ENCODE measurements at places on chromosomes 7 and 10.

DNA sequence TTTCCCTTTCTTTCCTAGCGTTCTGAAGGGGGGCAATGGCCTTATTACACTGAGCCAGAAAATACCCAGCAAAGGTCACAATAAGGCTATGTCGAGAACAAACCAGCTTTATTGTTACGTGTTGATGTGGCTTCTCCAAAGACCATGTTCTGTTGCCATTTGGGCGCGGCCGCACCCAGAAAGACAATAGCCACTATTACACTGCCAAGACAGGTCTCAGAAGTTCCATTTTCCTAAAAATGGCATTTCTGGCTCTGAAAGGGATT lies 77.8 kb downstream of the PROSER2 start:
- DNase-seq, result no peak

- DNase-seq, result no peak
Observed at GRCh38 chr10:24357344-24358004, 148.5 kb downstream of the KIAA1217 start.

DNA sequence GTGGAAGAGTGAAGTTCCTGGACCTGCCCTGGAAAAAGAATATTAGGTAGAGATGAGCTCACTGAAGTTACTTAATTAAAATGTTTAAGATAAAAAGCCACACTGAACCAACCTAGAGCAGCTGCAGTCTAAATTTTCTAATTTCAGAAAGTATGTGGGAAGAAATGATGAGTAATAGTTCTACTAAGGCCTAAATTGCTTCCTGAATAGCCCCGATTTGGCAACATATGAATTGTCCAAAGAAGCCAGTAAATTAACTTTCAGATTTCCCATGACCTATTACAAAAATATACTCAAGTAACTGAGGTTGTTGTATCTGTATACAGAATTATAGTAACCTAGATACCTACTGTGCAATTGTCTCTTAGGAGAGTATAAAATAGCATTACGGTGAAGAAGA lies 312.6 kb downstream of the IPMK start:
- no peak for DNase-seq

GRCh38 chr10:80449520-80449919 lies 4.6 kb upstream of the TSPAN14 start:
- DNase-seq, result no peak

GRCh38 chr7:4613846-4614548 lies 68.1 kb upstream of the FOXK1 start:
- no peak for DNase-seq

DNA sequence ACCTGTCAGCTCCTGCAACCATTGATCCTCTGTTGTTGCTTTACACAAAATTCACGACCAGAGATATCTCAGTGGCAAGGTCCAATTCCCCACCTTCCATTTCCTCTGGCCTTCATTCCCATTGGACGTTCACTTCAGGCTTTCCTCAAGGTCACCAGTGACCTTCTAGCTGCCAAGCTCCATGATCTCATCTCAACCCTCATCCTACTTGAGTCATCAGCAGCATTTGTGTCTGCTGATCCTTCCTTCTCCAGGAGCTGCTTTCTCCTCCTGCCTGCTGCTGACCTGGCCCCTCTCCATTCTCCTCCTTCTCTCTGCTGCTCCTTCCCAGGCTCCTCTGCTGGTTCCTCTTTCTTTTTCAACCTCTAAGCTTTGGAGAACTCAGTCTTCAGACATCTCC lies 66.2 kb upstream of the C10orf90 start:
- DNase-seq, result no peak

GRCh38 chr10:69466158-69466490 lies 14.9 kb downstream of the TSPAN15 start:
- no peak for DNase-seq

- no peak for DNase-seq
Observed at GRCh38 chr7:88224601-88225275, 4.9 kb upstream of the SRI start.

DNA sequence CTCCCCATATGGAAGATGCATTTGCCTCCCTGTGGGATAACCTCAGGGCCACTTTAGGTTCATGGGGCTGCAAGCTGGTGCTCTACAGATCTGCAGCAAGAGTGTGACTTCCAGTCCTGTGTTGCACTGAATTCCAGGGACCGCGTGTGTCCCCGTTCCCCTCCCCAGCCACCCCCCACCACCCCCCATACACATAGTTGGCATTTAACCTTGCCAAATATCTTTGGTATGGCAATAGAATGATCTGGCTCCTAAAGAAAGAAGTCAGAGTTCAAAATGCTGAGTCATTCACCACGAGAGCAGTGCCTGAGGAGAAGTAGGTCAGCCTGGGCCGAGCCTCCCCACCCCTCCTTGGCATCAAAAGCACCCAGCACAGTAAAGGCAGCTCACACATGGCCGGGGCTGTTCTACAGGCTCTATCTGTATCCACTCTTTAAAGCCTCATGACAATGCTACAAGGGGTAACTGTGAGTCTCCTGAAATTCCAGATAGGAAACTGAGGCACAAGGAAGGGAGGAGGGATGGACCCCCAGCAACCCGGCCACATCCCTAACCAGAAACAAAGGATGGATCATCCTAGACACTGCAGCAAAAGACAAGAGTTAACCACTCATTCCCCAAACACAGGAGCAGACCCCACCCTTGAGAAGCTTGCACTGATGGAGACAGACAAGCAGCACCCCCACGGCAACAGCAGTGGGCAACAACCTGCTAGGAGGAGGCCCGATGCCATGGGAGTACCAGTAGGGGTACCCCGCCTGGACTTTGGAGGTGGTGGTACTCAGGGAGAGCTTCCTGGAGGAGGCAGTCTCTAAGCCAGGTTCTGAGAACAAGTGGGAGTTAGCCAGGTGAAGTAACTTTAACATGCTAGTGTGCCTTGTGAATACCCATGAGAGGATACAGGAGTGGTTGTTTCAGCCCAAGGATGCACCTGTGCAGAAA lies 70.3 kb upstream of the NANOS1 start:
- DNase-seq, result no peak

- DNase-seq, result no peak
Observed at GRCh38 chr7:43750016-43750887, 8.2 kb upstream of the BLVRA start.

GRCh38 chr7:36283181-36283580 lies 106.5 kb upstream of the ANLN start:
- DNase-seq, result no peak

- DNase-seq, result no peak
Observed at GRCh38 chr10:96858038-96858705, 26.1 kb downstream of the LCOR start.

DNA sequence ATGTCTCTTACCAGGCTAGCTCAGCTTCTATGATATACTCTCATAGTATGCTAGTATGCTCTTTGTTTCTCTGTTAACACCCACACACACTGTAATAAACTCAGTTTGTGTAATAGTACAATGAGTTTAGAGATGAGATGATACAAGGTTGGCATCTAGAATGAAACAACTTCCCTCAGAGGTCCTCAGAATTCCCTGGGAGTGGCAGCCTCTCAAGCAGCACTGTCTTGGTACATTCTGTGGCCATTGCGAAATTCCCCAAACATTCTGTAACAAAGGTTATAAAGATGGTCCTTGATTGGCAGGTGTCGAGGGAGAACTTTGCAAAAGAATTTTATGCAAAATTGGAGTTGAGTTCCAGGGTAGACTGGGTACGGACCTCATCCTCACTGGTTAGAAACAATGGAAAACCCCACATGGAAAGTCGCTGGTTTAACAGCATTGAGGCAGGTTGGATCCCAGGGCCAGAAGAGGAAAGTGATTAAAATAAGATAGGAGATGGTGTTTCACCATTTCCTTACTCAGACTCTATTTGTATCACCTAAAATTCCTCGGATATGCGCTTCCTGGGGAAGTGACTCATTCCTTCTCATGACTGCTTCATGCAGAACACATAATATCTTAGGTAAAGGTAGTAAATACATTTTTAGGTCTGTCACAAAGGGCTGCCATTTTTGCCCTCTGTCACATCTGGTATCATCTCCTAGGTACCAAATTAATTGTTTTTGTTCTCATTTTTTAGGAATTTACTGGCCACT lies 657.8 kb downstream of the SORCS1 start:
- no peak for DNase-seq

- DNase-seq, result no peak
Observed at GRCh38 chr10:3803927-3804741, 19.1 kb upstream of the KLF6 start.

GRCh38 chr7:79778786-79779770 lies 325.6 kb upstream of the MAGI2 start:
- DNase-seq, result no peak

- DNase-seq, result peak; percentile 33
Observed at GRCh38 chr10:70578371-70578947, 24.1 kb downstream of the PRF1 start.

DNA sequence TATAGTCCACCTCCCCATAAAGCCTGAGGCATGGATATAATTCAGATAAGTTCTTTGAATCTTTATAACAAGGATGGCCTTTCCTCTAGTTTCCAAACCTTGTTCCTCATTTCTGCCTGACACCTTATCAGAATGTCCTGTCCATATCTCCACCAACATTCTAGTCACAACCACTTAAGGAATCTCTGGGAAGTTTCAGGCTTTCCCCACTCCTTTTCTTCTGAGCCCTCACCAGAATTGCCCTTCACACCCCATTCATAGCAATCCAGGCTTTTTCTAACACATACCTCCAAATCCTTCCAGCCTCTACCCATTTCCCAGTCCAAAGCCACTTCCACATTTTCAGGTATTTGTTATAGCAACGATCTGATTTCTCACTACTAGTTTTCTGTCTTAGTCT lies 18.0 kb upstream of the DIP2C start:
- no peak for DNase-seq

GRCh38 chr10:15211464-15211979 lies 43.0 kb upstream of the NMT2 start:
- DNase-seq, result no peak

- no peak for DNase-seq
Observed at GRCh38 chr7:111085356-111085755, 5.6 kb upstream of the LRRN3 start.

DNA sequence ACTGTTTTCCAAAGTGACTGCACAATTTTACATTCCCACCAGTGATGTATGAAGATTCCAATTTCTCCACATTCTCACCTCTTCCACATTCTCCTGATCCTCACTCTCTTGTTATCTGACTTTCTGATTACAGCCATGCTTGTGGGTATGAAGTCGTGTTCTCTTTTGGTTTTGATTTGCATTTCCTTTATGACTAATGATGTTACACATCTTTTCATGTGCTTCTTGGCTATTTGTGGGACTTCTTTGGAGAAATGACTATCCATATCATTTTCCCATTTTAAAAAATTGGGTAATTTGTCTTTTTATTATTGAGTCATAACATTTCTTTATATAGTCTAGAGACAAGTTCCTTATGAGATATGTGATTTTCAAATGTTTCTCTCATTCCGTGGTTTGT lies 10.5 kb upstream of the GIMAP8 start:
- DNase-seq, result no peak

GRCh38 chr7:101241443-101242349 lies 3.2 kb downstream of the FIS1 start:
- DNase-seq, result no peak

DNA sequence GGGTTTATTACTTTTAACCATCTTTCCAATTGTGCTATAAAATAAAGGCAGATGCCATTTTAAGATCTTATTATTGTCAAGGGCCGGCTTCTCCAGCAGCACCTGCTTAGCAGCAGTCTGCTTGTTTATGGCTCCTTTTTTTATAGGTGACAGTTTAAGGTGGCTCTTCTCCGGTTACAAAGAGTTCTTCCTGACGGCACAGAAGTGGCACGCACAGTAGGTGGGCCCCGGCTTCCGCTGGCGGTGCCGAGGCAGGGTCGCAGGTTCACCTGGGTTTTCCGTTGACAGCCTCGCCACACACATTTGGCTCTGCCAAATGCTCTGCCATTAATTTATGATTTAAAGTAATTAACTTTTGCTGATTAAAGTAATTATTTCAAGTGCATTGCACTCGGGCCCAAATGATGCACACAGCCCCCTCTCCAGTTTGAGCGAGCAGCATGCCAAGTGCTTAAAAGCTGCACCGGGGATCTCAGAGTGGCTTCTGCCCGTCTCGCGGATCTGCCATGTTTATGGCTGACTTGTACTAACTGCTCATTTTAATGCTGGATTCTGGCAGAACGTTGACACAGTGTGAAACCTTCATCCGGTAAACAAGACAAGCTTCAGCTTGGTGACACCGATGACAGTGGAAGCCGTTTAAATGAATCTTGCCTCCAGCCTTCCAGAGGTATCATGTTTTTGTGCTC lies 355.1 kb upstream of the MKI67 start:
- no peak for DNase-seq

- no peak for DNase-seq
Observed at GRCh38 chr7:100568896-100569844, 4.5 kb downstream of the SAP25 start.

DNA sequence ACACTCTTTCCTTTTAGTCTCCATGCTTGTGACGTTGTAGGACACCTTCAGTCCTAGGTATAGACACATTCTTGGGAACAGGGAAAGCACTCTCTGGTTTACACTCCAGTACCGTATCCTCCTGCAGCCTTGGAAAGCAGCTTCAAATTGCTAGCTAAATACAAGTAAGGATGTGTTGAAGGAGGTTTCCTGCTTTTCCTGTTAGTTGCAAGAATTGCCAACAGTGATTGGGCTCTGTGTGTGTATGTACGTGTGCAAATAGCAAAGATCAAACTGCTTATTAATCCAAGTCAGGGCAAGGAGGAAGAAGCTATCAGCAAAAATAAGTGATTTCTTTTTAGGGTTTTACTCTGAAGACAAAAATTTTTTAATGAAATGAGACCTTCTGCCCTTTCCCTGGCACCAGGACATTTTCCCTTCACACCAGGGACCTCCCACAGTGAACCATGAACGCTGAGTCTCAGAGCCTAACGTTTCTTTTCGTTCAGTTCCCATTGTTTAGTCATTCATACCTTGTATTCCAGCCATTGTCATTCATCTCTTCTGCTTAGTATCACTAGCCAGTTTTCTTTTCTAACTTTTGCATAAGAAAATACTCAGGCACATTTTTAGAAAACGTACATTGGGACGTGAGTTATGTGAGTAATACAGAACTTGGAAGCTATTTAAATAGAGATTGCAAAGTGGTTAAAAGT lies 36.9 kb upstream of the AUTS2 start:
- no peak for DNase-seq

- no peak for DNase-seq
Observed at GRCh38 chr7:76069238-76069638, 21.3 kb downstream of the MDH2 start.

DNA sequence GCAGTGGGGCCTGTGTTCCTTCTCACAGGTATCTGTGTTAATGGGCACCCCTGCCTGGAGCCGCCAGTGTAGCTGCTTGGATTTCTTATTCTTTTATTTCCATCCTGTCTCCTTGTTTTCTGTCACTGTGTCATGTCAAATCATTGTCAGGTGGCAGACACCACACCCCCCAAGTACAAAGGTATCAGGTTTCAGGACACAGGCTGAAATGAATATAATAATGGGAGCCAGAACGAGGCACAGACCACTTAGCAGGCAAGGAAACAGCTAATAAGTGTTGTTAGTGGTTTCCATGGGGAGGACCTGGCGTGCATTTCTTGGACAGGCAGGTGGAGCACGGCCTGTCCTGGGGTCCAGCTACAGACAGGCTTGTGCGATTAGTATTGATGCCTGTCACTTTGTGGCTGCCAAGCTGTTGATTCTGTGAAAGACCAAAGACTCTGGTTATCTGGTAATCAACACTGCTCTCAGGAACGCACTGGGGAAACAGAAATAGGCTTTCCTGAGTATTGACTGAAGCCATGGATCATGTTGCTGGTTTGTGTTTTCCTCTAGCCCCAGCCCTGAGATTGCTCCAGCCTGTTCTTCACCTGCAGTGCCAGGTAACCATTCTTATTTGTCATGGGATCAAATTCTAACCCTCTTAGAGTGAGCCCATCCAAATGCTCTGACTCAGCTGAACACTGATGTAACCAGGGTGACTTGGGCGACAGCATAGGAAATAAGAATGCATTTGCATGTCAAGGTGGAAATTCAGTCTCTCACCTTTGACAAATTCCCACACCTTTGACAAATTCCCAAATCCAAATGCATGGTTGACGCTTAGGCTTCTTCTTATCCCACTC lies 1002.0 kb downstream of the LRMDA start:
- no peak for DNase-seq
